PC-9 (cell line): ENCODE measurements at places on chromosomes 1 and 21. TPM values are rescaled to one million over a fixed set of nuclear protein-coding genes. Genes with fewer than 3 reads are reported as not detected.

- no peaks in the 10 kb centered on the region for H3K4me1 ChIP-seq
- H3K27ac ChIP-seq, result no peak overlapping the region
- no peaks in the 10 kb centered on the region for H3K27me3 ChIP-seq
- H3K4me3 ChIP-seq, result no peak overlapping the region
- no peaks in the 10 kb centered on the region for H3K36me3 ChIP-seq
Observed at GRCh38 chr1:1035291-1035943, 15.5 kb downstream of the AGRN start.

DNA sequence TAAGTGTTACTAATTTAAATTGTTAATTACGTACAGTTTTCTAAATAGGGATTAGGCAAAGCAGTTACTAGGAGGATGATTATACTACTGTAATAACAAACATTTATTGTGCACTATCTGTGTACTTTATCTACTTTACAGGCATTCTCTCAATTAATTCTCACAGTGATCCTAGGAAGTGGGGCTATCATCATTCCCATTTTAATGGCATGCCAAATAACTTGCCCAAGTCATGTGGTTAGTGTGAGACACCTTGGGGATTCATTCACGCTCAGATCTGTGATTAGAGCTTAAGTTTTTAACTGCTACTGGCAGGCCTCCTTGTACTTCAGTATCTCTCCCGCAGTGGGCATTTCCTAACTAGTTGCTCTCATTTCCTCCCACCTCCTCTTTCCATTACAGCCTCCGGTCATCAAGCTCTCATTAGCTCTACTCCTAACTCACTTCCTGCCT is 11.5 kb downstream of the PHLDA3 start:
- no peak overlapping the region for H3K4me3 ChIP-seq
- H3K4me1 ChIP-seq, result peaks cover 63% of the 10 kb centered on the region
- DNase-seq, result no peak
- no peaks in the 10 kb centered on the region for H3K36me3 ChIP-seq

- H3K36me3 ChIP-seq, result no peaks in the 10 kb centered on the region
- no peak overlapping the region for H3K4me3 ChIP-seq
- H3K27me3 ChIP-seq, result no peaks in the 10 kb centered on the region
- no peak overlapping the region for H3K27ac ChIP-seq
Observed at GRCh38 chr1:89724369-89725010, 91.6 kb downstream of the LRRC8C start.

DNA sequence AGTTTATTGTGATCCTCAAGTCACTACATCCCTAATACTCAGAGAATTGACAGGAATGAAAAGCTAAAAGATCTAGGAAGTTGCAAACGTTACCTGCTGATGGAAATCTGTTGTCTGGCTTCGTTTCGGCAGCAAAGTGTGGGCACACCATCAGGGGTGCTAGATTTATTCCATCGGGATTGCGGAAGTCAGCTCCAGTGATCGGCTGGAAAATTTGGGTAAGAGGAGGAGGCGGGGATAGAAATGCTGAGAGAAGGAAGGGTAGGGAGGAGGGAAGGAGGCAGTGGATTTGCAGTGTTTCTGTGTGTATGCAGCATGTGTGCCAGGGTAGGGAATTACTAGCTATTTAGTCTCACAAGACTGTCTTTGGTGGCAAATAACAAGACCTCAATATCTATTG is at the start of gene CTSK:
TSS of gene CTSK (minus strand) at position 140 of the 400 bp plus-strand sequence. CDS start 1,455 bp downstream, outside the sequence.
- H3K4me3 ChIP-seq, result no peak within 1 kb of the TSS
- H3K27ac ChIP-seq, result no peak within 1 kb of the TSS
- no peaks in the 10 kb centered on the region for H3K27me3 ChIP-seq
- DNase-seq, result no peak
- no peaks in the 10 kb centered on the region for H3K4me1 ChIP-seq

- DNase-seq, result no peak
- H3K36me3 ChIP-seq, result no peaks in the 10 kb centered on the region
- H3K4me1 ChIP-seq, result peaks cover 14% of the 10 kb centered on the region
- H3K4me3 ChIP-seq, result no peak overlapping the region
- H3K27ac ChIP-seq, result peak overlapping the region; percentile 45; the same call in 1 of the 2 replicates
- H3K27me3 ChIP-seq, result no peaks in the 10 kb centered on the region
Observed at GRCh38 chr1:3603571-3604467, 7.5 kb downstream of the MEGF6 start.

DNA sequence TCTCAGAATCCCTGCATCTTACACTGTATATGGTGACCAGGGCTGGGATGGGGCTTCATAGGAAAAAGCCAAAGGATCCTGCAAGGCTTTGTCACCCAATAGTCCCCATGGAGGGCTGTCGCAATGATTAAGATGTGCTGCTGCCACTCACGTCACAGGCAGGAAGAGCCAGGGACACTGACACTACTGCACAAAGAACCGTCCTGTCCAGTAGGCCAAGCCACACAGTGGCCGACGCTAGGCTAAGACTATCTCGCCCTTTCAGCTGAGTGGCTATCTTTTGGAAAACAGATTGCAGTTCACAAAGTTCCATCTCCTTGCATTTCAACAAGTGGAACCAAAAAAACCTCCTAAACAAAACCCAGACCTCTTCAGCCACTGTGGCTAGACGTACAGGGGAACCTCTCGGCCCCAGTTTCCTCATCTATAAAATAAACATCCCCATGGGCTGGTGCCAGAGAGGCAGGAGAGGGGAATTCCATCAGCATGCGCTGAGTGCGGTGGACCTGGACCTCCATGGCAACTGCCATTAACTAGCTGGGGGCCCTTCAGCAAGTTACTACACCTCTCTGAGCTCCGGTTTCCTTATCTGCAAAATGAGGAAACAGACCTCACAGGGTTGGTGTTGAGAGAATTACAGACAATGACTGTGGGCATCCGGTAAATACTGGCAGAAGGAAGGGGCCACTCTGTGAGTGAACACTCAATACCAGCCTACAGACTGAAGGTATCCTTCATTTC is 8.7 kb downstream of the CAPZB start:
- DNase-seq, result no peak
- H3K36me3 ChIP-seq, result no peaks in the 10 kb centered on the region
- H3K4me3 ChIP-seq, result no peak overlapping the region
- H3K27me3 ChIP-seq, result no peaks in the 10 kb centered on the region
- H3K27ac ChIP-seq, result no peak overlapping the region
- H3K4me1 ChIP-seq, result no peaks in the 10 kb centered on the region

DNA sequence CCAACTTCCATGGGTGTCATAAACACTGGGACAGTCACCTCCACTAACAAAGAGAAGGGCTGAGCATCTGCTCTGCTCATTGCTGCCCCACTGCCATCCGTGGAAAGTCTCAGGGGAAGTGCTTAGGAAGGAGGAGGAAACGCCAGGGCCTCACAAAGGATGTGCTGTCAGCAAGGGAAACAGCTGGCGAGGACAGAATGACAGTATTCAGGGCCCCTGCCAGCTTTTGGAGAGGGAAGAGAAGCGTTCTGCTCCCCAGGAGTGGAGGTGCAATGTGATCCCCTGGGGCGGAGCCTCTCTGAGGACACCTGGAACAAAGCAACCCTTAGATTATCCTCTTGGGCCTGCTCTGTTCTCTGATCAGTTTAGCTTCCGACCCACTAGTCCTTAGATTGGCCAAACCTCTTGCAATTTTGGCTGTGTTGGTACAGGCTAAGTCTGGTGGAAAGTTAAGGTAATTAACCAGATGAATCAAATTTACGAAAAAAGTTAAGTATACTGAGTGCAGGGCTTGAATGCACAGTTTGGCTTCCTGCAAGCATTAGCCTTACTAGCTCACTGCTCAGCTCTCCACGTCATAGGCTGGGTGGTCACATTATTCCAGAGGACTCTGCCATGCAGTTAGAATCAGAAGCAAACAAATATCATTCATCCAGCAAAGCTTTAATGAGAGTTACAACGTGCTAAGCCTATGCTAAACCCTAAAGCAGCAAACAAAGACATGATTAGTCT is 170.2 kb upstream of the NFIA start:
- DNase-seq, result no peak
- no peaks in the 10 kb centered on the region for H3K27me3 ChIP-seq
- H3K36me3 ChIP-seq, result no peaks in the 10 kb centered on the region
- no peak overlapping the region for H3K27ac ChIP-seq

- no peak for DNase-seq
- H3K36me3 ChIP-seq, result no peaks in the 10 kb centered on the region
- no peak overlapping the region for H3K4me3 ChIP-seq
- H3K27me3 ChIP-seq, result no peaks in the 10 kb centered on the region
- no peaks in the 10 kb centered on the region for H3K4me1 ChIP-seq
Observed at GRCh38 chr21:16072737-16073136, 343.0 kb downstream of the USP25 start.

DNA sequence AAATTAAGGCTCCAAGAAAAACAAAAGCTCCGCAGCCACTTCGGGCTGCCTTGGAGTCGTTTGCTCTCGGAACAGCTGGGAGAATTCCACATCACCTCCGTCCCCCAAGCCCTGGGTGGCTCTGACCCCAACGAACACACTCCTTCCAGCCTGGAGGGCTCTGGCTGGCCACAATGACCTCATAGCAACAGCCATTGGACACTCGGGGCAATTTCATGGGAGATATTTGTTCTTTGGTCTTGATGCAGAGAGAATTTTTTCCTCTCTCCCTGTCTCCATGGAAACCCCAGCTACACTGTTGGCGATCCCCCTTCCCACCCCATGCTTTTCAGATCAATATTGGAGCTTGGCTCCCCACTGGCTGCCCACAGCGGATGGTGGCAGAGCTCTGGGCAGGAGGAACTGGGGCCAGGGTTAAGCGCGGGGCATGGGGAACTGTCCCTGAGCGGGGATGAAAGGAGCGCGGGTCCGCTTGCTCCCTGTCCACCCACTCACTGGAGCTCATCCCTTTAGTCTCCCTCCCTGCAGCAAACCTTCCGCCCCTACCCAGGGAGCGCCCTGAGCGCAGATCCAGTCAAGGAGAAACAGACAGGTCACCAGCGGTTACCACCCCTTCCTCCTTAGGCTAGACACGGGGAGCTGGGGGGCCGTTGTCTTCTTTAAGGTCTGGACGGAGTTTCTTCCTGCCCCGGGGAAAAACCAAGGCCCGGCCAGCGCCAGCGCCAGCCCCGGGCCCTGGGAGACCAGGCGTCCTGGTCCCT is 1.2 kb downstream of the WNT4 start:
- H3K4me1 ChIP-seq, result peaks cover 22% of the 10 kb centered on the region
- no peak for DNase-seq
- no peaks in the 10 kb centered on the region for H3K36me3 ChIP-seq
- H3K4me3 ChIP-seq, result peak overlapping the region; percentile 59; the same call in 1 of the 2 replicates

DNA sequence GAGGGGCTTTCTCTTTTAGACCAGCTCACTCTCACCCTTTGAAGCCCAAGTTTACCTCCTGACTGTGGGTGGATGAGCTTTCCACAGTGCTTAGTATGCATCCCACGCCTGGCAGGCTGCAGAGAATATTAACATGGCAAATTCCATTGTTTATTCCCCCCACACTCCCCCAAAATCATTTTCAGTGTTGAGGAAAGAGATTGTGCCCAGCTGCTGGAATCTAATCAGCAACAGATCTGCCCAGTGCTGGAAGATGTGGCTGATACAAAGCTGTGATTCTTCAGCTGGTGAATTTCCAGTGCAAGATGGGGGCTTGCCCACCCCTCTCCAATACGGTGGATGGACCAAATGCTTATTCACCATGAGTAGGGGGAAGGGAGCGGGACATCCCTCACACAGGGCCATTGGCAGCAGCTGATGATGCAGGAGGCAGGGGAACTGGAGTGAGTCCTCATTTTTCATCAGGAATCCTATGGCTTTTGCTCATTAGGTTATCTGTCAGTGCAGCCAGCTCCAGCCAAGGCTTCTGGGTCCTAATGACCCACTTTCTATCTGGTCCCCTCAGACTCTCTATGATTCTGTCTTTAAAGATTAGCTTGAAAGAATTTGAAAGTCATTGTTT is 39.7 kb upstream of the KCNA3 start:
- no peak overlapping the region for H3K4me3 ChIP-seq
- H3K36me3 ChIP-seq, result no peaks in the 10 kb centered on the region
- peaks cover 50% of the 10 kb centered on the region for H3K27me3 ChIP-seq
- H3K27ac ChIP-seq, result no peak overlapping the region
- DNase-seq, result no peak
- H3K4me1 ChIP-seq, result no peaks in the 10 kb centered on the region

GRCh38 chr1:58596631-58597052 is 19.6 kb upstream of the TACSTD2 start:
- H3K27me3 ChIP-seq, result no peaks in the 10 kb centered on the region
- H3K4me1 ChIP-seq, result peaks cover 29% of the 10 kb centered on the region
- peak; percentile 45 for DNase-seq
- H3K4me3 ChIP-seq, result no peak overlapping the region
- H3K36me3 ChIP-seq, result no peaks in the 10 kb centered on the region
- peak overlapping the region; percentile 40 for H3K27ac ChIP-seq

- H3K4me3 ChIP-seq, result no peak overlapping the region
- no peak overlapping the region for H3K27ac ChIP-seq
- no peaks in the 10 kb centered on the region for H3K27me3 ChIP-seq
- no peak for DNase-seq
- no peaks in the 10 kb centered on the region for H3K4me1 ChIP-seq
- H3K36me3 ChIP-seq, result no peaks in the 10 kb centered on the region
Observed at GRCh38 chr1:41538741-41539417, 54.4 kb upstream of the EDN2 start.

GRCh38 chr1:96038636-96039035 is 682.9 kb upstream of the PTBP2 start:
- H3K27ac ChIP-seq, result no peak overlapping the region
- no peak overlapping the region for H3K4me3 ChIP-seq
- H3K36me3 ChIP-seq, result no peaks in the 10 kb centered on the region
- H3K4me1 ChIP-seq, result no peaks in the 10 kb centered on the region
- H3K27me3 ChIP-seq, result no peaks in the 10 kb centered on the region
- no peak for DNase-seq

- peaks cover 11% of the 10 kb centered on the region for H3K36me3 ChIP-seq
- peak overlapping the region; percentile 40 for H3K27ac ChIP-seq
- DNase-seq, result peak; percentile 53
- H3K27me3 ChIP-seq, result no peaks in the 10 kb centered on the region
Observed at GRCh38 chr1:151976858-151977257, 16.8 kb downstream of the S100A10 start.

Gene EVA1B
- 12.4 and 20.5 TPM in 2 replicates for total RNA-seq

Gene INAVA
- total RNA-seq, result 49.8 and 64.8 TPM in 2 replicates

Gene PCP4L1
- total RNA-seq, result not detected in 2 replicates

Gene KDF1
- total RNA-seq, result 20.5 and 21.3 TPM in 2 replicates

Gene C4BPB
- 1.4 and 4.2 TPM in 2 replicates for total RNA-seq

Gene INSRR
- not detected in 2 replicates for total RNA-seq

Gene TMEM54
- 102 and 132 TPM in 2 replicates for total RNA-seq
